ENCODE measurements at places on chromosomes 2 and 18.

- peak; percentile 27 for DNase-seq
Measured at GRCh38 chr2:26011990-26012856, 21.7 kb upstream of the RAB10 start.

DNA sequence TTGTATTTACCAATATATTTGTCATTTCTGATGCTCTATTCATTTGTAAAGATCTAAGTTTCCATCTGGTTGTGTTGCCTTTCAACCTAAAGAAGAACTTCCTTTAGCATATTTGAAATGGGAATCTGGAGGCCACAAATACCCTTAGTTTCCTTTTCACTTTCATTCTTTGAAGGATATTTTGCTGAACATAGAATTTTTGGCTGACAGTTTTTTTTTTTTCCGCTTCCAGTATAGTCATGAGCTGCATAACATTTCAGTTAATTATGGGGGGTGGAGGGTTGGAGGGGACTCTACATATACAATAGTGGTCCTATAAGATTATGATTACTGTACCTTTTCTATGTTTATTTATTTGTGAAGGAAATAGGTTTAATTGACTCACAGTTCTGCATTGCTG lies 83.9 kb downstream of the CERS6 start:
- DNase-seq = peak; percentile 41

DNA sequence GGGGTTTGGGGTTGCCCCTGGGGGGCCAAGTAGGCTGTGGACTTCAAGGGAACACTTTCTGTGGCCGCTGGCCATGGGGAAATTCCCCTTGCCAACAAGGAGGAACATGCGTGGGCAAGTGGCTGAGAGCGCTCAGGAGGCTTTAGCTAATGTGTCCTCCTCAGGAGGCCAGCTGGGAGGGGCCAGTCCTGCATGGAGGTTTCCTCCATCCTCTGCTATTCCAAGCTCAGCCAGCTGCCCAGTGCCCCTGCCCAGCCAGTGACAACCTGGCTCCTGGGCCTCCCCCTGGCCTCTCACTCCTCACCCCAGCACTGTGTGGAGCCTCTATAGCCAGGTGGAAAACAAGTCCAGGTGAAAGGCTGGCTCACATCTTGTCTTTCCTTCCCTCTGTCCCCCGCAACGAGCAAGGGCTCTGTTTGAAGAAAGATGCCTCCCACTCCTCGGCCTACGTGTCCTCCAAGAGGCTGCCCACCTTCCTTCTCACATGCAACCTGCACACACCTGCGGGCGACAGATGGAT lies 64.4 kb upstream of the DAPL1 start:
- no peak for DNase-seq

GRCh38 chr2:164746713-164747112 lies 94.9 kb downstream of the COBLL1 start:
- no peak for DNase-seq

DNA sequence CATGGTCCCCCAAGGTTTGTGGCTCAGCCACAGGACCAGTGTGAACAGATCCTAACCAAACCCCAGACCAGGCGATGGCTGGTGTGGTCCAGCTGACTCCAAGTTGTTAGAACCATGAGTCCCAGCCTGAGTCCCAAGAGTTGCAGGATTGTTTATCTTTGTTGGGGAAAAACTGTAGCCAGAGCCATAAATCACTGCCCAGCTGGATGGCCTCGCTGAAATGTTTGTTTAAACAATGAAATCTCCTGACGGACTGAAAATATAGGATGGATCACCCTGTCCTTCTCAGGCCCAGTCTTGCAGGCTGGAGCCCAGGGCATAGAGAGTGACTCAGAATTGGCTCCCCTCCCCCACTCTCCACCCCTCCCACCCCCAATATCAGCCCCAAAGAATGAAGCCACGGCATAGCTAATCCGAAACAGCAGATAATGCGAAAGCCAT lies 36.4 kb downstream of the PKDCC start:
- no peak for DNase-seq

DNA sequence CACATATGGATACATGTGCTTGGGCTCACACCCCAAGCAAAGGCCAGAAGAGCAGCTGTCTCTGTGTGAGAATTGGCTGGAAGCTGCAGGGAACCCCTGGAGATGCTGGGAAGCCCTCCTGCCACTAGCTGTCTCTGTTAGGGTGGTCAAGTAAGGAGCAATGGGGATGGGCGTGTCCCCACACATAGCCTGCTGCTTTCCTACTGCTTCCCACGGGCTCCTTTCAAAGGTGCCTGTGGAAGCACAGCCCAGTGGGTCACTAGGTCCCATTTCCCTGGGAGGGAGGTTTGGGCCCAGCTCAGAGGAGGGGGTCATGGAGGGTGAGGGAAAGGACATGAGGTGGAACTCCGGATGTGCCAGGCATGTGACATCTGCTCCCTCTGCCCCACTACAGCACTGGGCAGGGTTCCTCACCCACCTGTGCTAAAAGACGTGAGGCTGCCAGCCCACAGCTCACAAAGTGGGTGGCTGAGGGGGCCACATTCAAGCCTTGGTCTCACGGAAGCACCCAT lies 24.4 kb upstream of the MAL start:
- DNase-seq = no peak

- DNase-seq = peak; percentile 73
Measured at GRCh38 chr2:204705243-204705932, 160.1 kb downstream of the PARD3B start.

DNA sequence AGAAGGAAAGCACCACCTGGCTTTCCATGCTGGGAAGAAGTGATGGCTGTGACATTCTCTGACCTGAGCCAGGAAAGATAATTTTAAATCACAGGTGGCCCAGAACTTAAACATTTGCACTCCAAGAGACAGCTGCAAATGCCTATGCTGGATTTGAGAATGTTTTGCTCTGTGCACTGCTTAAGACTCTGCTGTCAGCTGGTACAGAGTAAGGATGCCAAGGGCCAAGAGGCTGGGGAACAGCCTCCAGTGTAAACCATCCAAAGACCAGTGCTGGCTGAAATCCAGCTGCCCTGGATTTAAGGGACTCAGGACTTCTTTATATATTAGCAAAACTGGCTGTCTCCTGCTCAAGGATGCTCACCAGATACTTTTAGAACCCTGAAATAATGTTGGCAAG lies 3.9 kb downstream of the HOXD8 start:
- DNase-seq = no peak

DNA sequence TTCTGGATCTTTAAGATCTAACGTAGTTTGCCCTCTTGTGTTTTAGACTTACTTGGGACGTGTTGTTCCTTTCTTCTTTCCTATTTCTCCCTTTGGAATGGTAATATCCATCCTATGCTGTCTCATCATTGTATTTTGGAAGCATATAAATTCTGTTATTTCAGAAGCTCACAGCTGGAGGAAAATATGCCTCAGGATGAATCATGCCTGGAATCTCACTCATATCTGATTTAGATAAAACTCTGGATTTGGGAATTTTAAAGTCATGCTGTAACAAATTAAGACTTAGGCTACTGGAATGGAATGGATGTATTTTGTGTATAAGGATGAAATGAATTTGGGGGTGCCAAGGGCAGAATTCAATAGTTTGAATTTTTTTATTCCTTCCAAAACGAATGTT lies 245.2 kb upstream of the GULP1 start:
- DNase-seq = no peak

DNA sequence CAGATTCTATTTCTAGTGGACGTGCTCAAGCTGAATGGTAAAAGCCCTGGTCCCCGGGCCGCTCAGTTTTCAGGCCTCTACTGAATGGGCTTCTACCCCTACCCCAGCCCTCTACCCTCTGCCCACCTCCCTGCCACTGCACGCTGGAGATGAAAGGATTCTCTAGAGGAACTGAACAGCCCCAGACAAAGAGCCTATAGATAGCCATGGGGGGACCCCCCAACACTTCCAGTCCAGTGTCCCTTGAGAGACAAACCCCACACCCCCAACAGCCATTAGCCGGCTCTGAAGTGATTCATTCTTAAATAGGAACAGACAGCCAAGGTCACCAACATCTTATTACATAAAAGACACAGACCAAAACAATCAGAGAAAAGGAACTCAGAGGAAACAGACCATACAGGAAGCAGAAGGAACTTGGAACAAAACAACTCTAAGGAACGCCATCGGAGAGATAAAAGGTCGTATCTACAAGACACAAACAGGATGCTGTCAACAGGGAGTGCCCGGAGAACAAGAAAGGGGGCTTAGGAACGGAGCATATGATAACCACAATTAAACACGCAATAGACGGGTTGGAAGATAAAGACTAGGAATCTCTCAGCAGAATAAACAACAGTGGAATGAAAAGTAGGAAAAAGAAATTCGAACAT lies 23.5 kb downstream of the TMEM37 start:
- DNase-seq = peak; percentile 35

- no peak for DNase-seq
Measured at GRCh38 chr2:19677825-19678518, 223.8 kb downstream of the TTC32 start.

DNA sequence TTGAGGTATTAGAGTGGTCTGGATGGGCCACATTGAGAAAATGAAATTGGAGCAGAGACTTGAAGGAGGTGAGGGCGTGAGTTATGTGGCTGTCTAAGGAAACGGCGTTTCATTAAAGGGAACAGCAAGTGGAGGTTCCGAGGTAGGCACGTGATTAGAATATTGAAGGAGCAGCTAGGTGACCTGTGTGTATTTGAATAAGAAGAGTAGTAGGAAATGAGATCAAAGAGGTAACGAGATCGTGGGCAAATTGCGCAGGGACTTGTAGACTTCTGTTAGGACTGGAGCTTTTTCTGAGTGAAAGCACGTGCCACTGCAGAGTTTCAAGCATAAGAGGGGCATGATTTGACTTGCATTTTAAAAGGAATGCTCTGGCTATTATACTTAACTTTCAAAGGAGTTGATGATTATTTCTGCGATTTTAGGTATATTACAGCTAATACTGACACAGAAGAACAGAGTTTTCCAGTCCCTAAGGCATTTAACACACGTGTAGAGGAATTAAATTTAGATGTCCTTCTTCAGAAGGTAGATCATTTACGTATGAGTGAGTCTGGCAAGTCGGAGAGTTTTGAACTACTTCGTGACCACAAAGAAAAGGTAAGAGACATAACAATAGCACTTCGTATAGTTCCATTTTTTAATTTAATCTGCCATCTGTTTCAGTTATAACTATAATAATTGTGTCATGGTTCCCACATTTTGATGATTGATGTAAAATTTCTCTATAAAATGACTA lies 48.7 kb downstream of the RMDN2 start:
- DNase-seq = no peak

DNA sequence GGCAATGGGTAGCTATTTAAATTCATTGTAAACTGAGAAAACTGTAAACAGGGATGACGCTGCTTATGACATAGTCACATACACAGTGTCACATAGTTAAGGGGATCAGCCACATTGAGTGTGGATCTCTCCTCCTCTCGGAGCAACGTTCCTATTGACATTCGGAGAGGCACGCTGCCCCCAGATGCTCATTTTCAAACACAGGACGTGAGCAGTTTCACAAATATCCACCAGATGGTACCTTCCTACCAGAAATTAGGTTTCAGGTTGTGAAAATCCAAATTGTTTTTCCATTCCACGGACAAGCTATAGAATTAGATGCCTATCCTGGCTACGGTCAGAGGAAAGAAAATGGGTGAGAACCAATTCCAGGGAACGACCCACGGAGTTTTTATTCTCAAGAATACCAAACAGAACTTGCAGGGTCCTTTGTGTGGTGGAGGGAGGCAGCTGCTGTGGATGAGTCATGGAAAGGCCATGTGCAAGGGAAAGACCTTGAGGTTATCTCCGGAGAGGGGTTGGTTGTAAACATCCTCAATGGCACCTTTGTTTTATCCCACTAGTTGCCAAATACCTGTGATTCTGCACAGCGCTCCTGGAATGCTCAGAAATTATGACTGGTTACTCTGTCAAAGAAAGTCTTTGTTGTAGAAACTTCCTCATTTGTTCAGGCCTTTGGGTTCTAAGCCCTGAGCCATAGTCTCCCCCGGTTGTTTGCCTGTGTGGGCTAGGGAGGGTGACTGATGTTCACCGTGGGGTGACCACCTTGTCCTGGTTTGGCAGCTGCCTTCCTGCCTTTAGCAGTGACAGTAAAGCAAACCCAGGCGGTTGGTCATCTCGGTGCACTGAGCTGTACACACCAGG lies 88.0 kb downstream of the ACTR3 start:
- no peak for DNase-seq

- peak; percentile 3 for DNase-seq
Measured at GRCh38 chr2:135785032-135785431, 43.4 kb downstream of the UBXN4 start.

DNA sequence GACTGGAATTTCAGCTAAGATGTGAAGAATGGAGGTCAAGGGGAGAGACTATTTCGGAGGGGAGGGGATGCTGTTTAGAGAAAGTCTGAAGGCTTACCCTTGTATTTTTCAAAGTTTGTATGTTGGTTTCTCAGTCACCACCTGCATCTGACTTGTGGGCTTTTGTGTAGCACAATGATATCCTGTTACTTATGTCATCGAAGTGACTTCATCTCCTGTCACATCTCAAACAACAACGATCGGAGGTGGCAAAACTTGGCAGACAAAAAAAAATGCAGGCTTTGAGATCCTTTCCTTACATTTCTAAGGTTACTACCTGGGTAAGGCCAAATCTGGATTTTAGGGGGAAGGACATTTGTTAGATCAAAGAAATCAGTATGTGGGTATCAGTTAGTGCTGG lies 11.7 kb upstream of the CXCR4 start:
- DNase-seq = no peak

DNA sequence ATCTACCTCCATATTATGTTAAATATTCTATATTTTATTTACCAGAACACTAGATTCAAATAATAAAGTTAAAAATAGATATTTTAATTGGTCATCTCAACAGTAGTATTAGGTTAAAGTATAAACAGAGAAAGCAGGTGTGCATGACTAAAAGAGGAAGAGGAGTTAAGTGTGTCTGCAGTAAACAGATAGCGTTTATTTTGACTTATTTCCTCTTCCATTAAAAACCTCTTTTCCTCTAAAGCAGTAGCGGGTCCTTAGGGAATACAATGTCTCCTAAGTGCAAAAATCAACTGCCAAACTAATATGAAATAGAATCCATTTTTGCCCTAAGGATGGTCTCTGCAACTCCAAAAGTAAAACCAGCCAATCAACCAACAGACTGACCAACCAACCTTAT lies 27.7 kb downstream of the EIF2AK3 start:
- peak; percentile 32 for DNase-seq

DNA sequence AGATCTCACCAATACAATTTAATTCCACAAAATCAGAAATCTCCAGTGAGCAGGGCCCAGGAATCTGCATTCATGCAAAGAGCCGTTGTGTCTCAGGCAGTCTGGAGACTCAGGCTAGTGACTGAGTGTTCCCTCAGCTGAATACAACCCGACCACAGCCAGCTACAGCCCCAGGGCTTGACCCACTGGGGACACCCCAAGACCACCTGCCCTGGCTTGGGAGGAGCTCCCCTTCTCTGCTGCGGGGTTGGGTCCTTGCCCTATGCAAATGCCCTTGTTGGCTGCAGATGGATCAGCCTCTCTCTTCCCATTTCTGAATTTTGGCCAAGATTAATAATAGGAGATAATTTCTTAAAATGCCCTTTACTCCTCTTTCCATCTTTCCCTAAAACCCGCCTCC lies 157.7 kb downstream of the TWIST2 start:
- DNase-seq = no peak

All from OCI-M1 (cell line).